Hindlimb muscle (tissue), 1 donor: ENCODE measurements at places on chromosomes 5 and 9.
A peak's percentile ranks its signal among the peaks of the same experiment; 100 is the strongest.

DNA sequence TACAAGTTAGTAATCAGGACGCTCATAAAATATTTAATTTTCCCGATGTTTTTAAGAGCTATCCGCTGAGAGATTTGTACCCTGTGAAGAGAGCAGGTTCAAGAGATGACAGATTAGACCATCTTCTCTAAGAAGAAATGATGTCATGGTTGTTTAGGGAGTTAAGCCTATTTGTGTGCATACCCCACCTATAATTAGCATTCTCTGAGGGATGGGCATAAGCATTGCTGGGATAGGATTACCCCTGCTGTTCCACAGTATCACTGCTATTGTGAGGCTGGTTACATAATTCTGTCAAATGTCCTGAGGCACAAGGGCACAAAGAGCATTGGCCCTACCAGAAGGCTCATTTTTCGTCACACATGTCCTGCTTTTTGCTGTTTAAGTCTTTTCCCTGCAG is 687.0 kb downstream of the CETN3 start:
- DNase-seq, result peak; percentile 20

DNA sequence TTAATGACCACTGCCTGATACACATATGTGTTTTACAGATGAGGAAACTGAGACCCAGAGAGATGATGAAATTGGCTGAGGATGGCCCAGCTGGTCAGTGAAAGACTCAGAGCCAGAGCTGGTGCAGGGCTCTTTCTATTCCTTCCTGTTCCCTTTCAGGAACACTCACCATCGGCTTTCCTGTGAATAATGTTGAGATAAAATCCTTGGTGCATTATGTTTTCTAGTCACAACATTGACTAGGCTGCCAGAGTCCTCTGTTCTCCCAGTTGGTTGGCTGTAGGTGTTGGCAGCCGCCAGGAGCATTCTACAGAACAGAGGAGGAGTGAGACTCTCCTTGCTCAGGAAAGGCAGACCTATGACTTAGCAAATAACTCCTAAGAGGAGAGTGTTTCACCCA is 14.8 kb downstream of the TGFBI start:
- no peak for DNase-seq

- no peak for DNase-seq
These were observed 158.4 kb downstream of the PPP2R2B start for GRCh38 chr5:146720107-146720506.

DNA sequence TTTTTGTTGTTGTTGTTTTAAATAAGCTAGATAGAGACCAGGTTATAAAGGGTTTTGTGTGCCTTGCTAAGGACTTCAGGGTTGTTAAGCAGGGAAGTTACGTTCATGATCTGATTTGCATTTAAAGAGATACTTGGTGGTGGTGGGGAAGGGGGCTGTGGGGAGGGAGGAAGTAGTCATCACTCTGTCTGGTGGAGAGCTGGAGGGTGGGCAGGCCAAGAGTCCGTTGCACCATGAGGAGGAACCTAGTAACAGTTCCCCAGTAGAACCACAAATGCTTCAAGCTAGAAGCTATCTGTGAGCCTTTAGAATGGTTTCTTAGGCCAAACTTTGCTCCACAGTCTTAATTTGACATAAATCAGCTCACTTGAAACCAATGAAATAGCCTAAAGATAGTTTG is 18.7 kb upstream of the ROPN1L start:
- DNase-seq, result no peak

DNA sequence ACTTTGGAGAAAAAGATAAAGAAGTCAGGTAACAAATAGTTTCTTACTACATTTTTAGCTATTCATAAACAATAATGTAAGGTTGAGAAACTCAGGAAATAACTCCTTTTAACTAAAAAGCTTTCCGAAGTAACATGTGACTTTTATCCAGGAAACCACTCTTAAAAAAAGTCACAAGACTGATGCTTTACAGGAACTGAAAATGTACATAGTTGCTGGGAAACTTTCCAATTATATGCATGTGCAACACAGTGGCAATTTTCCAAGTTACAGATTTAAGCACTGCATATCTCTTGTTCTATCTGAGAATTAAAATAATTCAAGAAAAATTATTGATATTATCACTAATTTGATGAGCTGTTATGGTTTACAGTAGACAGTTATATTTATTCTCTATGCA is 105.2 kb downstream of the CDH10 start:
- DNase-seq, result peak; percentile 43

- no peak for DNase-seq
These were observed 78.0 kb downstream of the CFAP77 start for GRCh38 chr9:132487980-132488535.

GRCh38 chr9:130183133-130183762 is 11.0 kb downstream of the NCS1 start:
- no peak for DNase-seq

DNA sequence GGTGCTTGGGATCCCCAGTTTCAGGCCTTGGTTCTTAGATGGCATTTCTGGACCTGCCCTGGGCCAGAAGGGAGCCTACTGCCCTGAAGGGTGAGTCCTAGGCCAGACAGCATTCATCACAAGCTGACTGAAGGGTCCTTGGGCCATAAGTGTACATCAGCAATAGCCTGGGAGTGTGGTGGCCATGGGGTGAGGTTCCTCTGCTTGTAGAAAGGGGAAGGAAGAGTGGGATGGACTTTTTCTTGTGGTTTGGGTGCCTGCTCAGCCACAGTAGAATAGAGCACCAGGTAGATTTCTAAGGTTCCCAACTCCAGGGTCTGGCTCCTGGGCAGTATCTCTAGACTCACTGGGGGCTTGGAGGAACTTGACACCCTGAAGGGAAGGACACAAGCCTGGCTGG is 95.2 kb upstream of the PHF24 start:
- DNase-seq, result no peak

DNA sequence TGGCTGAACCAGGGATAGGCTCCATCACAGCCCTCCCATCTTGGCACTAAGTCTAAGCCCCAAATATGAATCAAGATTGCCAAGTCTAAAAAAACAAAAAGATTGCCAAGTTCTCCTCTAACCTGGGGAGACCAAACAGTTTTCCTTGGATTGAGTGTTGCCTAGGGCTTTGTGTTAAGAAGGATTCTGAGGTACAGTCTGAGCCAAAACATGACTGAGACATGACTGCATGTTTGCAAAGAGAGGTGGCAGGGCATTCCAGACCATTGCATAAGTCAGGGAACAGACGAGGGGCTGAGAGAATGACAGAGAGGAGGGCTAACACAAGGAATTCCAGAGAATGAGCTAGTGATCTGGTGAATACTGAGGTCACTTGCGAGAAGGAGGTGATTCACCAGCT is 11.4 kb downstream of the LAMC3 start:
- no peak for DNase-seq

DNA sequence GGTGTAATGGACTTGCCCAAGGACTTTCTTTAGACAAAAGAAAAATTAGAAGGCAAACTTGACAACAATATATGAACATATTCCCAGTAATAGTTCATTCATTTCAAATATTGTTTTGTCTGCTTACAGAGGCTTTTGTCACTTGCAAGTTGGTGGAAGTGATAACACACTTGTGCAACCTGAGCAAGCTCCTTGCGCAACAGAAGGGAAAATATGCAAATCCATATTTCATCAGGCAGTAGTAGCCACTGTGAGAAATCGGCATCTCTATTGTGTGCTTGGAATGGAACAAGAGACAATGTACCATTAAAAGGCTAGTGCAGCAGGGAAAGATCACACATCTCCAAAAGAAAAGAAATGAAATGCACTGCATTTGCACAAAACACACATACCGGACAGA is 125.3 kb upstream of the RASEF start:
- DNase-seq, result no peak

- no peak for DNase-seq
These were observed 483.8 kb upstream of the GRIA1 start for GRCh38 chr5:153006681-153007080.

GRCh38 chr9:20253635-20254034 is 368.7 kb downstream of the MLLT3 start:
- DNase-seq, result no peak

GRCh38 chr5:148849461-148849860 is 23.1 kb downstream of the ADRB2 start:
- DNase-seq, result no peak

DNA sequence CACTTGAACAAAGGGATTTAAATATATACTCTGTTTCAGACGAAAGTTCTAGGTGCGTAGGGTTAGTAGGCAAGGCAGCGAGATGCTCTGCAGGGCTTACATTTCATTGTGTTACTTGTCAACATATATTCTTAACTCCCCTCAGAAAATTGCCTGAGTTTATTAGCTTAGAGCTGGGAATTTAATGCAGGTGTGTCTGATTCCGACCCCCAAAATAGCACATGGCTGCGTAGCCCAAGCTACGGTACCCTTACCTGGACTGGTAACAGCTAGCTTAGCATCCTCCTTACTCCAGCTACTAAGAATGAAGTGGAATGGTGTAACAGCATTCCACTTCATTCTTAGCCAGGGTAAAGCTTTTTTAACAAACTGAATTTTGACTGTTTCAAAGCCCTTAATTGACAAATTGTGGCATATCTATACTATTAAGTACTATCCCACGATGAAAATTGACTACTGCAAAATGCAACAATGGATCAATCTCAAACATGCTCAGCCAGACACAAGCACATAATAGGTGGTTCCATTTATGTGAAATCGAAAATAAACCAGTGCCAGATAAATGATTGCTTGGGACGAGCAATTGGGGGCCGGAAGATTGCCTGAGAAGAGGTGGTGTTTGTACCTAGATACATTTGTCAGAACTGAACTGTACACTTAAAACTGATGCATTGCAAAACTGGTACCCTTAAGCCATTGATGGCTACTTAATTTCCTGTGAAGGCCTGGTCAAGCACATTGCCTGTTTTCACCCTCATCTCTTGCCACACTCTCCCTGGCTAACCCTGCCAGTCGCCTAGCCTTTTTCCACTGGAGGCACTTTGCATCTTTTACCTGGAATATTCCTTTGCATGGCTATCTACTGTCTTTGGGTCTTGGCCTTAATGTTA is 3.0 kb upstream of the FGF18 start:
- DNase-seq, result no peak

DNA sequence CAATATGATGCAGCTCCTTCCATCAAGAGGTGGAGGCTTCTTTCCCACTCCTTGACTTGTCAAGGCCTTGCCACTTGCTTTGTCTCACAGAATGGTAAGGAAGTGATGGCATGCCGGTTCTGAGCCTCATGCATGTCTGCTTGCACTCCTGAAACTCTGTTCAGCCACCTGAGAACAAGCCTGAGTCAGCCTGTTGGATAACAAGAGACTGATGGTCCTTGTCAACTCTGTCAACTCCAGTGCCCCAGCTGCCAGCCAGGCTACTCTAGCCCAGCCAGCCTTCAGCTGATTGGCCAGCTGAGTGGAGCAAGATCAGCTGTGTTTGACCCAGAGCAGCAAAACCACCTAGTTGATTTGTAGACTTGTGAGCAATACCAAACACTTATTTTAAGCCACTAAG is 4.4 kb upstream of the TENT4A start:
- no peak for DNase-seq

DNA sequence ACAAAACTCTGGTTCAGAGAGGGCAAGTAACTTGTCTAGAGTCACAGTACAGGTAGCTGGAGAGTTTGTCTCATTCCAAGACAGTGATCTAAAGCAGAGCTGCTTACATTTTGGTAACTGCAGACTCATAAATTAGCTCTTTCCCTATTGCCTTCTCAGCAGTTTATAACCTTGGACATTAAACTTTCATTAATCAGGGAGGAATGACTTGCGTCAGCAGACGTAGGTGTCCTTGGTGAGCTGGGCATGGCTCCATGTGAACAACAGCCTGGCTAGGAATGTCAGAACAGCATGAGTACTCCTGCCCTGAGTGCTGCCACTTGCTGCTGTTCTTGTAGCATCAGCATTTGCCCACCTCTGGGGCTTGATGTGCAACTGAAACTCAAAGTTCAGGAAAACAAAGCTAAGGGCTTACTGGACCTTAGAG is 2.2 kb upstream of the ALDOB start:
- DNase-seq, result no peak

DNA sequence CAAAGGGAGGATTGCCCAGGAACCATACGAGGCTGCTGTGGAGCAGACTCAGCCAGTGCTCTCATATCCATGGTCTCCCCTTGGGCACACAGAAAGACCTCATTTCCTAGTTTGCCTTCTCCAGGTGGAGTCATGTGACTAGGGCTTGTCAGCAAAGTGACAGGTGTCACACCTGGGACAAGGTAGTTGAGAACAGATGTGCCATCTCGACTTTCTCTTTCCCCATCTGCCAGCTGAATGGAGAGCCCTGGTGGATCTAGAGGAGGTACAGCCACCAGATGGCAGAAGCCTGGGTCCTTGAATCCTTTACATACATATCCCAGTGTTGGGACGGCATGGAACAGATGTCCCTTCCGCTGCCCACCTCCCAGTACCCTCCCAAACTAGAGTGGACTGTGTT is 42.9 kb upstream of the ALDOB start:
- DNase-seq, result no peak

- no peak for DNase-seq
These were observed 583.5 kb upstream of the TUSC1 start for GRCh38 chr9:26261503-26262330.

DNA sequence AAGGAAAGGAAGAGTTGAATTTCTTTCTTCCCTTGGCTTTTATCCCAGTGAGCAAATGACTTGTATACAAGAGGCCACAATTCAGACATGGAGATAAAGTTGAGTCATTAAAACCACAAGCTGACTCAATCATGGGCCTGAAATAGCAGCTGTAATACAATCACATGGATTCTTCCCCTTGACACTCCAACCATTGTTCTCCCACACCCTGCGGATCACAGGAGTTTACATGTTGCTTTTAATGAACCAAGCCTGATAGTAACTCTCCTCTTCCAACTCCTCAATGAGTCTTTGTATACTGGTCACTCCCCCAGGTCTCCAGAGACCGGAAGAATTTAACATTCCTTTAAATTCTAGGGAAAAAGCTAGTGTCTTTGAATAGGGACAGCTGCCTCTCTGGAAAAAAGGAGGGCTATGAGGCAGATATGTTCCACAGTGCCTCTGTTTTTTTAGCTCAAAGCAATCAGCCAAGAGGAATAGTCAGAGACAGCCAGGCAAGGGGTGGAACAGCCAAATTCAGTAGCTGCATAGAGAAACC is 32.4 kb downstream of the PCDHGC5 start:
- peak; percentile 76 for DNase-seq

GRCh38 chr5:16461782-16462181 is 3.8 kb downstream of the ZNF622 start:
- DNase-seq, result no peak
